Foreskin keratinocyte (primary cell): ENCODE measurements at places on chromosomes 4 and X.

DNA sequence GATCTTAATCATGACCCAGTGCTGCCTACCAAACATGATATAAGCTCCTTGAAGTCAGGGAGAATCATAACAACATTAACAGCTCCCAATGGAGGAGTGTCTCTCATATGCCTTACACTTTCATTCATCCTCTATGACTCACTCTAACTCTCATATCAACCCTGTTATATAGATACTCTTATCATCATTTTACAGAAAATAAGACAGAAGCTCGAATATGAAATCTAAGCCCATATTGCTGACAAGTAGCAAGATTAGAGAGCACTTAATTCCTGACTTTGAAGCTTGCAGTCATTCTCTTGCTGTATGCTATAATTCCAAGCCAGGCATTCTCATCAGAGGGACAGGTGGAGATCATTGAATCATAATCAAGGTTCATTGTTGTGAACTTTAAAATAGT lies 476.7 kb upstream of the ATOH1 start:
- DNase-seq = no peak

- DNase-seq = no peak
These were observed 53.6 kb downstream of the FIP1L1 start for GRCh38 chr4:53431052-53431451.

GRCh38 chr4:6527683-6528595 lies 47.0 kb upstream of the MAN2B2 start:
- DNase-seq = no peak

DNA sequence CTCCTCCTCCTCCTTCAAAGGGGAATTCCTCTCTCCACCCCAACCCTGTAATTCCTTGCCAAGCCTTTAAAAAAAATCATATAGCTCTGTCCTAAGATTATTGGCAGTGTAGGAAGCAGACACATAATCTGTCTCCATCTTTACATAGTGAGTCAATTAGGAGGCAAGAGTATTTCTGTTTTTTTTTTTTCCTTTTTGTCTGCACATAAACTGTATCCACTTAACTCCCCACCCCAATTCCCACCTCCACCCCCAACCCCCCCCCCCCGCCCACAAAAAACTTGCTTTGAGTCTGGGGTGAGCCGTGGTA lies 182.5 kb downstream of the RASL11B start:
- no peak for DNase-seq

- no peak for DNase-seq
These were observed 120.0 kb upstream of the DIAPH2 start for GRCh38 chrX:96564595-96564994.

DNA sequence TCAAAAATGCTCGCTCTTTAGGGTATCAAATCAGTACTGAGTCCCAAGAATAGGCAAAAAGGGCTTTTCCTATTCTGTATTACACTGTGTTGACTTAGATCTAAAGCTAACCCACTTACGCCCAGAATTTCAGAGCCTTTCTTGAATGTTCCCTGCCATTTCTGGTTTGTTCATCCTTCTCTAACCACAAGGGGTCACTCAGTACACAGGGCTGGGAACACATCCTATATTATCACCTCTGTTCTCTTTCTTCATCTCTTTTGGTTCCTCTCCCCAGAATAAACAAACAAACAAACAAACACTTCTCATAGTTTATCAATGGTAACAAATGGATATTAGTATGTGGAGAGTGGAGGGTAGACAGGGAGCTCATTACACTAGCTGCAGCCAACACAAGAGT lies 25.5 kb upstream of the MORC4 start:
- no peak for DNase-seq

DNA sequence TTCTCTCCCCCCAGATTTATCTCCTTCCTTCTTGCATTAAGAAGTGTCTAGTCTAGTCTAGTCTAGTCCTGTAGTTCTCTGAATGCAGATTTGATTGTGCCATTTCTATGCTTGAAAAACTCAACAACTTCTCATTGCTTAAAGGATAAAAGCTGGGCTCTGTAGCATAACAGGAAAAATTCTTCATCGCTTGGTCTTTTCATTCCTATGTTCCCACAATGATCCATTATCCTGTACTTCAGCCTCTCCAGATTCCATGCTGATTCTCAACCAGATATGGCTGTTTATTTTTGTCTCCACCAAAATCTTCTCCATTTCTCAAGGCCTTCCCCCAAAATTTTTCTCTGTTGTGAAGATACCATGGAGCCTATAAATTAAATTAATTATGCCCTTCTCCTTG lies 102.9 kb upstream of the STIM2 start:
- no peak for DNase-seq

DNA sequence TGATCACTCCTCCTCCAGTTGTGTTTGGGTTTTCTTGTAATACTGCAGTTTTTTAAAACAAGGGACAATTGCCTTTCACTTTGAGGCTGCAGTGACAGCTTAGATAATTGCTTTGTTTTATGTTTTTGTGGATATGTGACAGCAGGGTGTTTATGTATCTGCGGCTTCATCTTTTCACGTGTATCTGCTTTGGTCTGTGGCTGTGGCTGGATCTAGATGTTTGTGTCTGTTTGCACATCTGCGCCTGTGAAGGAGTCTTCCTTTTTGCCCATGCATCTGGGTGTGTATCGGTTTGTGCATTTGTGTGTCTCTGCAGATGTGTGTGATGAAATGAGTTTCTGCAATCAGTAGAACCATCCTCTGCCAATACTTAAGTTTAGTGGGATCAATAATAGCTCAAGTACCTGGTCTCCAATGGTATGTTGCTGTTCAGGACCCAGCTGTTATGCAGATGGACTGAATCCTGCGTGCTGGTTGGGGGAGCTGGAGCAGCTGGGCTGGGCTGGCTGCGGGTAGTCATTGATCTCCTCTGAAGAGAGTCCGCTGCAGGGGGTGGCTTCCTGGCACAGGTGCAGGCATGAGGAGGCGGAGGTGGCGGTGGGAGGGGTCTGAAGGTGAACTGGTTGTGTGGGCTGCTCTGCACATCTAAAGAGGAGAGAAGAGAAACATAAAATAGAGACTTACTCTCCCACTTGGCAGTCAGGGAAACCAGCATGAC lies 390.3 kb downstream of the SH2D1A start:
- DNase-seq = no peak

- DNase-seq = peak; percentile 90
These were observed 64.8 kb downstream of the TSC22D3 start for GRCh38 chrX:107710617-107711391.
